Trophoblast cell (in vitro differentiated cells and primary cell): ENCODE measurements at places on chromosomes 7 and 10.

DNA sequence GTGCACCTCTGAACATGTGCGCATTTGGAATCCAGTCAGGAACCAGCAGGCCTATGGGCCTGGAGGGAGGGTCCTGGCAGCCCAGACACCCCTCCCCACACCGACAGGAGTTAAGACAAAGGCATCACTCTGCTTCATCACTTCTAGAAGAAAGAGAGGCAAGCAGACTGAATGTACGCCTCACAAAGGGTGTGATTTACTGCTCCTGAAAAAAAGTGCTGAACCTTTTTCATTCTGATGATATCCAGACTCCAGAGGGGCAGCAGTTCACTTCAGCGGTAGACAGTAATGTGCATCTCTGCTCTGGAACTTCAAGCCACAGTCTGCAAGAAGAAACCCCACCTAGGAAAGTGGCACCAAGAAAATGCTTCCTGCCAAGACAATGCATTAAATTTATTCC lies 88.2 kb upstream of the TMEM72 start:
- DNase-seq, result no peak

DNA sequence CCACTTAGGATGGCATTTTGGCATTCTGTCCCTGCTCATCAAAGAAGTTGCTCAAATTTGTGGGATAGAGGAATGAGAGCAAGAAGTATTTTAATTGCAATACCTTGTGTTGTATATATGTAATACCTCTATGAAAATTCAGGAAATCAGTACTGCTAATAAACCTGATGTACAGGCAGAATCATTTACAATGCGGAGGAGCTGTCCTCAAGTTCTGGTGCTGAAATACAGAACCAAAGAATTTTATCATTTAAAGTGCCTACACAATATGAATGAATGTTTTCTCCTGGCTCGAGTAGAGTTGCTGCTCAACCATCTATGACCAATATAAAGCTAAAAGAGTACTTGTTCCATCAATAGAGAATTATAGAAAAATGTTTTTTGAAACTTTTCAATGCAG lies 305.8 kb downstream of the PLXNA4 start:
- DNase-seq, result no peak

DNA sequence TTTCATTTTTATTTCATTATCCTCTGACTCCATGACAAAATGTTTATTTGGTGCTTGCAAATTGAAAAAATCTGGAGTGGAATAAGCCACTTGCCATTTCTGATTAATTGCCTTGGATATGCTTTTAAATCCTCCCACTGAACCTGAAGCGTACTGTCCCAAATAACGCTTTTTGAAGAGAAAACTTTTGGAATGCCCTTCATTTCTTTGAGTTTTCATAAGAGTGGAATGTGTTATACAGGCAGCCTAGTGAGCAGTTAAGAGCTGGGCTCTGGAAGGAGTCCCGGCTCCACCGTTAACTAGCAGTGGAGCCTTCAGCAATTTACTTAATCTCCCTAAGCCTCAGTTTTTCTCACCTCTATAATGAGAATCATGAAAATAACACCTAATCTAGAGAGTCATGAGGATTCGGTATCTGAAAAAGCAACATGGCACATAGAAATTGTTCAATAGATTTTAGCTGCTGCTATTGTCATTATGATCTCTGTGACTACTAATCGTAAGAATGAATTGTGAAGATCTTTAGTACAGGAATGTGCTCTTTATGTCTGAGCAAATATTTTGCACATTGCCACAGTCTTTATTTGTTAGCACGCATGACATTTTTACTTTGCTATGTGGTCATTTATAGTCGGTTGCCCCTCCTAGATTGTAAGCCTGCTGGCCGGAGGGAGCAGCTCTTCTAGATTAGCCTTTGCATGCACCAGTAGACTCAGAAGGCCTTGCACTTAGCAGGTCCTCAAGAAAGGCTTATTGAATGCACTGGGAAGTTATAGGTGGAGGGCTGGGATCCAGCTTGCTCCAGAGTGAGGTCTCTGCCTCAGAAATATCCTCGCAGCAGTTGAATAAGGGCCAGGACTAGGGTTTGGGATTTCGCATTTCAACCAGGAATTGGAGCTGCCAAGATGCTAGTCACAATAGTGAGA lies 59.4 kb downstream of the PLCE1 start:
- DNase-seq, result no peak

GRCh38 chr7:3683546-3684539 lies 382.8 kb downstream of the SDK1 start:
- DNase-seq, result no peak

DNA sequence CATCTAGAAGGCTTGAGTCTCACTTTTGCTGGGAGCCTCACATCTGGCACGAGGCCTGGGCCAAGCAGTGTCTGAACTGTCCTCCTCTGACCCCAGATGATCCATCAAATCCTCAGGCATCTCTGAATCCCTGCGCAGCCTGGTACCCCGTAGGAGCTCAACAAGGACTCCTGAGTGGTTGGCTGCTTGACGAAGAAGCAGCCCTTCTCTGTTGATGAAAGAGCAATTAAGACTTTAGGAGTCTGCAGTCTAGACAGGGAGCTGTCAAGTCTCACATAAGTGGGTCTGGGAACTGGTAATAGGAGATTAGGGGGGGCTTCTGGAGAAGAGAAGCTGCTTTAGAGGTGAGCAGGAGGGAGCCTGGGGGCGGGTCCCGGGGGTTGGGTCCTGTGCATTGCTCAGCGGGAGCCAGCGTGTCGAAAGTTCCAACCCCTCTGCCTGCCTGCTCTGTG lies 326.0 kb downstream of the RPS24 start:
- no peak for DNase-seq
